Brain pericyte (primary cell): ENCODE measurements at places on chromosomes 6 and 20.

DNA sequence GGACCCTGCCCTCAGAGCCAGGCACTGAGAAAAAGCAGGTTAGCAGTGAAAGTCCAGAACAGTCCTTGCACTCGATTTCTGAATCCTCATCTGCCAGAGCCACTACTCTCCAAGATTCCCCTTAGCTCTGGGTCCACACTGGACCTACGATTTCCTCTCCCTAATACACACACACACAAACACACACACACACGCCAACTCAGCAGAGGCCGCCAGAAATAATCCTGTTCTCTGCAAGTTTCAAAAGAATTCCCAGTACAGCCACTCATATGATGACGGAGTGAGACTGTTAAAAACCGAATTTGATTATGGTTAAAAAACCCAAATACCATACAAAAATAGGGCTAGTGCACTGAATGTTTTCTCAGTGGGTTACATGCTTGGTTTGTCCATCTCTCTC, 90.8 kb downstream of the GMPR start:
- no peak for DNase-seq

DNA sequence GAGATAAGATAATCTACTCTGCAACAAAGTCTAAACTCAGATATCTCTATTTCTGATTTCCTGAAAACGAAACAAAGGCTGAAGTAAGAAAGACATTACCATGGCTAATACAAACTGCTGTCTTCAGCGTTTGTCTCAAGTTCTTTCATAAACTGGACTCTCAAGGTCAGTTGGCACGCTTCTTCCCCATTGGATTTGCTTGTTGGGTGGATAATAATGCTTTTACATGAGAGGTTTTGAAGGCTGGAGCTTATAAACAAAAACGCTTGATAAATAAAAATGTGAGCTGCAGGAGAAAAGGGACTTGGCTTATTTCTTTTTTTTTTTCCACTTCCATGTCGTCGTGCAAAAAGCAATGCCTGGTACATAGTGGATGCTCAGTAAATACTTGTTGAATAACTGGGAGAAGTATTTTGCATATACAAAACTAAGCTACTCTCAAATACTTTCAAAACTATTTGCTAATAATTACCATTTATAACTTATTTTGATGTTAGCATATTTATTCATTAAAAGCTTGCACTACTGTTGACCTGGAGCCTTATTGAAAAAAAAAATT, 65.7 kb upstream of the EEF1A1 start:
- DNase-seq, result no peak

DNA sequence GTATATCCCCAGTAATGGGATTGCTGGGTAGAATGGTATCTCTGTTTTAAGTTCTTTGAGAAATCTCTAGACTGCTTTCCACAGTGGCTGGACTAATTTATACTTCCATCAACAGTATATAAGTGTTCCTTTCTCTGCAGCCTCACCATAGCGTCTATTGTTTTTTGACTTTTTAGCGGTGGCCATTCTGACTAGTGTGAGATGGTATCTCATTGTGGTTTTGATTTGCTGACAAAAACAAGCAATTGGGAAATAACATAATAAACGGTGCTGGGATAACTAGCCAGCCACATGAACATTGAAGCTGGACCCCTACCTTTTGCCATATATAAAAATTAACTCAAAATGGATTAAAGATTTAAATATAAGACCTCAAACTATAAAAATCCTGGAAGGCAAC, 14.2 kb downstream of the OR2A4 start:
- no peak for DNase-seq

DNA sequence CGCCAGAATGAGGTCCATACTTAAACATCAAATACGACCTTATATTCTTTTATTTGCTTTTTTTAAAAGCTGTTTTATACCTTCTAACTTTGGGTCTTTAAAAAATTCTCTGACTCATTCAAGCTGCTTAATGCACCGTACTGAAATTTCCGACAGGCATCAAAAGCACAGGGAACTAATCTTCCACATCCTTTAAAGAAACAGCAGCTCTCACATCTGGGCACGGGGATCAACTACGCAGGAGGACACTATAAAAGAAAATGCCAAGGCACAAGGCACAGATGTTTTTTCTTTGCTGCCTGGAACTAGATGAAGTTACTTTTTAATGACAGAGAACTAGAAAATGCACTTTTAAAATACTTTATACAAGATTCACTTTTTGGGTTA, 112.4 kb upstream of the ARG1 start:
- no peak for DNase-seq

GRCh38 chr6:133957227-133957626, 4.2 kb downstream of the TBPL1 start:
- no peak for DNase-seq

DNA sequence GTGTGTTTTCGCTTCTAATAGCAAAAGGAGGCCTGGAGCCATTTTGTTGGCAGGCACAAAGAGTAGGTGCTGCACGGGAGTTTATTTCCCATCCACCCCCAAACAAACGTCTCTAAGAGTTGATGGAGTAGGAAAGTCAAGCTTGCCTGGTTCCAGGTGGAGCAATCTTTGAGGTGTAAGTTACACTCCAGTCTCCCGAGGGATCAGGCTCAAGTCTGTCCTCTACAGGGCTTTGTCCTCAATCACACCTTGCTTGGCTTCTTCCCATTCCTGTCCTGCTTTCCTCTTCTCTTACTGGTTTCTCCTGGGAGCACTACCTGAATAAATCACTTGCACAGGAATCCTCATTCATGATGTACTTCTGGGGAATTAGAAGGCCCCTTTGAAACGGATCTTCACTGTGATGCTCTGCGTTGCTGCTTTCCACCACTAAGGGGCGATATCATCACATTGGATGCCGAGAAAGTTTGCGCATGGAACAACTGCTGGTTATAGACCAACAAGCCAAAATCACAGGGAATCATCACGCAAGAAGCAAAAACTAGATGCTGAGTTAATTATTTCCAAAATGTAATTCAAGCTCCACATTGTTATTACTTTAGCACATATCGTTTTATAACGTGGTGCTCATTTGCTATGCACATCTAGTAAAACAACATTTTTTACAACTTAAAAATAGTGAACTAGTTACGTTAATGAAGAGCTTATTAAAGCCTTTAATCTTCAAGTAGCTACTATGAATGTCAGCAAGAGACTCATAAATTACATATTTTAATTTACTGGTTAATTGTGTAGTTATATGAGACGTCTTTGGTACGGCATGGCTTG, 156.8 kb downstream of the DNAH8 start:
- peak; percentile 15 for DNase-seq

DNA sequence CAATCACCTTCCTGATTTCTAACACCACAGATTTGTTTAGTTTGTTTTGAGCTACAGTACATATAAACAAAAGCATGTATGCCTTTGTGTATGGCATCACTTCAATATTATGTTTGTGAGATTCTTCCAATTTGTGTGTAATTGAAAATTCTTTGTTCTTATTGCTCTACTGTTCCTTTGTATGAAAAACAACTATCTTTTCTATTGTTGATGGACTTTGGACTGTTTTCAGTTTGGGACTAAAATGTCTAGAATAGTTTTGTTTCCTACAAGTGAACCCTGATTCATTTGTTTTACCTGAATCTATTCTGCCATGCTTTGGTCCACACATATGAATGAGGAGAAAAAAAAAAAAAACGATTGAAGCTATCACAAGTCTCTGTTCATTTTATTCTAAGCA, 21.2 kb upstream of the ZNF184 start:
- DNase-seq, result no peak

DNA sequence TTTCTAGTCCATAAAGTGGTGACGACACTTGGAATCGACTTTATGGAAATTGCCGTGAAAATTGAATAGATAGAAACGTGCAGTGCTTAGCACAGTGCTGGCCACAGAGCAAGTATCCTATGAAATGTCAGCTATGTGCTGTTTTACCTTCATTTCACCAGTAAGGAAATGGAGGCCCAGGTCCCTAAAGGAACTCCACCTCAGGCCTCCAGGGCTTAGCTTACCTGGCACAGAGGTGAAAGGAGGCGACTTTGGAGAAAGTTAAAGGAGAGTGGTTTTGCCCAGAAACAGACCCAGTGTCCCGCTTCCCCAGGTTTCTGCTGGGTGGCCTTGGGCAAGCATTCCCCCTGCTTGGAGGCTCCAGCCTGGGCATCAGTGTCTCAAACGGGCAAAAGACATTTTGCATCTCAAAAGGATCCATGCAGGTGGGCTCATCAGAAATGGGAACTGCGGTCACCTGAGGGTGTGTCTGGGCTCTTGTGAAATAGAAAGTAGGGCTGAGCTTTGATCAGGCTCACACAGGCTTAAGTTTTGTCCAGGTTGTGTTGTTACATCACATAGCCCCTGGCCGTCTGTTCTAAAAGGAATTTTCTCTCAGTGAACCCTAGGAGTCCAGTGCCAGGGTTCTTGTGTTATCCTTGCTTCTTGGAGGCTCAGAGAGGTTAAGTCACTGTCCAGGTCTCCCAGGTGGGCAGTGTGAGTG, 6.8 kb upstream of the TULP1 start:
- DNase-seq, result no peak

DNA sequence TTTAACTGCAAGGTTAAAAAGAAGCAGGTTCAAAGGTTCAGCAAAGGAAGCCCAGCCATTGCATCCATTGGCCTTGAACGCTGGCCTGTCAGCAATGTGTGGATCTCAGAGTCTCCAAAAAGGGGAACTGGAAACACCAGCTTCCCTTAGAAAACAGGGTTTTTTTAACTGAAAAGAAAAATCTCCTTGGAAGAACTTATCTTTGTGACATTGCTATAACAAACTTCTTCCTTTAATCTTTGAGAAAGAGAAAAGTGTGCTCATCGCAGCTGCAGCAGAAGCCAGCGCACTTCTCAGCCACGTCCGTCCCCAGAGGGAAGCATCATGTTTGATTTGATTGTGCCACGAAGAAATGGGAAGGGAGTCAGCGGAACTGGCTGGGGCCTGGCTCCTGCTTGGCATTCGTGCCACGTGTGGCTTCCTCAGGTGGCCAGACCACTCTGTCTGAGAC, 215.0 kb downstream of the SYNDIG1 start:
- no peak for DNase-seq

- DNase-seq, result no peak
Measured at GRCh38 chr20:58987790-58988564, 6.9 kb downstream of the NELFCD start.

DNA sequence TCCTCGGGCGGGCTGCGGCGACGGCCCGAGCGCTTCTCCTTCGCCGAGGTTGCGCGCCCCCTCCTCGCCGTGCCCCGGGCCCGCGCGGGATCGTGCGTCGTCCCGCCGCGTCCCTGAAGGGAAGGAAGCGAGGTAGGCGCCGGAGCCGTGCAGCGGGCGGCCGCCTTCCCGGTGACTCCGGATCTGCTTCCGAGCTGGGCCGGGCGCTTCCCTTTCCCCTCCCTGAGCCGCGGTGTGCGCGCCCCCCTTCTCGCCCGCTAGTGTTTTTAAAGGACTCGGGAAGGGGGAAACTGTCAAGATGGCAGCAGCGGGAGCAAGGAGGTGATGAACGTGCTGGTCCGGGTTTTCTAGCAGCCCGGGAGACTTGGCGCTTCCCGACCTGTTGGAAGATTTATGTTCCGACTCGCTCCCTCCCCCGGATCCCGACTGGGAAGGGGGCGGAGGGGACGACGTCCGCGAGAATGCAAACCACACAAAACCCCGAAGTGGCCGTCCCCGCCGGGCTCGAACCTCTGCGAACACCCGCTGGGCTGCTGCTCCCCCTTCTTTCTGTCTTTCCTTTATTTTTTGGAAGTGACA, 744 bp upstream of the FOXO3 start:
- peak; percentile 42 for DNase-seq

DNA sequence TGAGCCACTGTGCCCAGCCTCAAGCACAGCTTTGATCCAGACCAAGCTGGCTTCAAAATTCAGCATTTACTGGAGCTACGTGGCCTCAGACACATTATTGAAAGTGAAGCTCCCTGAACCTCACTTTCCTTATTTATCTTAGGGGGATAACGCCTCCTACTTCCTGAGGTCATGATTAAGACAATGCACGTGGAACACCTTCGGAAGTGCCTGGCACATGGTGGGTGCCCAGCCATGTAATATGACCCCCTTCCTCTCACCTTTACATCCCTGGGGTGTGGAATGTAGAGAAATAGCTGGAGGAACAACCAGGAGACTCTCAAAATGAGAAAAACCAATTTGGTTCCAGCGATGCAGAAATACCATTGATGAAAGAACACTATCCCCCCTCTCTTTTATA, 1.6 kb upstream of the CLPS start:
- DNase-seq, result no peak

GRCh38 chr20:38953630-38954340, 8.4 kb upstream of the DHX35 start:
- no peak for DNase-seq

DNA sequence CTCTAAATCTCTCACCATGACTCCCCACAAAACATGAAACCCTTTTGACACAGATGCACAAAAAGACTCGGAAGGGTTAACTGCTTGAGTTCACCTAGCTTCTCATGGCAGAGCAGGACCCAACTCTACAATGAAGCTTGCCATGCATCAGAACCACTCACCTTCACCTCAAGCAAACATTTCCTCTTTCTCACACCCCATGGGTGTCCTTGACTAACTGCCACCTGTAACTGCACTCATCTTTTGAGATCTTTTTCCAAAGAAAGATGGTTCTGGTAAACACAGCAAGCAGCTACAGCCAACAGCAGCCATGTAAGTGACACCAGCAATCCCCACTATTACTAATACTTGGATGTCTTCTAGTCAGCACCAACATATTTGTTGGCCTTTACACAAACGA, 76.5 kb downstream of the EFHC1 start:
- DNase-seq, result no peak

GRCh38 chr20:34974246-34974645, 18.6 kb downstream of the MYH7B start:
- DNase-seq, result no peak

GRCh38 chr6:139271056-139271455, 20.7 kb downstream of the TXLNB start:
- DNase-seq, result no peak

- no peak for DNase-seq
Measured at GRCh38 chr6:150865043-150865405, 478 bp upstream of the MTHFD1L start.

DNA sequence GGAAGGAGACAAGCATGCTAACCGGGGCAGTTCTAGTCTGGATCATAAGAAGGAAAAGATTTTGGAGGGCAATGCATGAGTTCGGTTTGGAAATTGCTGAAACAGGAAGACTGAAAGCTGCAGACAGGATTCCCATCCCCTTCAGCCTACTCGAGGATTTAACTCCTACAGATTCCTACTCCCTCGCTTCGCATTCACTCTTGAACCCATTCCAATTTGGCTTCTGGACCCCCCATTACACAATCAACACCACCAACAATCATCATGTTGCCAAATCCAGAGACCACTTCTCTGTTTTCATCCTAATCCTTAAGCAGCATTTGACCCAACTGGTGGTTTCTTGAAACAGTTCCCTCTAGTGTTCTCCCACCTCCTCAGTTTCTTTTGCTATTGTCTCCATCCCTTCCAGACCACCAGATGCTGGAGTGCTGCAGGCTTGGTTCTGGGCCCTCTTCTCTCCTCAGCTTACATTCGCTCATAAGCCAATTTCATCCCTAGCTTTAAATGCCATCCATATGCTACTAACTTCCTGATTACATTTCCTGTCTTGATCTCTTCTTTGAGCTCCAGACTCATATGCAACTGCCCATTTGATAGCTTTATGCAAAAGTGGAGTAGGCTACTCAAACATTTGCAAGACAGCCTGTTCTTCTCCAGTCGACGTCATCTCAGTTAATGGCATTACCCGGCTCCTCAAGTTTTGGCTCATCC, 66.5 kb downstream of the DTNBP1 start:
- DNase-seq, result no peak

- DNase-seq, result no peak
Measured at GRCh38 chr6:11848852-11849731, 70.5 kb upstream of the ADTRP start.
